ENCODE measurements at places on chromosomes 16 and 17.

- no peak for DNase-seq
Observed at GRCh38 chr17:47883589-47884426, 12.2 kb upstream of the SP2 start.

GRCh38 chr17:913207-913606, 66.4 kb downstream of the NXN start:
- no peak for DNase-seq

DNA sequence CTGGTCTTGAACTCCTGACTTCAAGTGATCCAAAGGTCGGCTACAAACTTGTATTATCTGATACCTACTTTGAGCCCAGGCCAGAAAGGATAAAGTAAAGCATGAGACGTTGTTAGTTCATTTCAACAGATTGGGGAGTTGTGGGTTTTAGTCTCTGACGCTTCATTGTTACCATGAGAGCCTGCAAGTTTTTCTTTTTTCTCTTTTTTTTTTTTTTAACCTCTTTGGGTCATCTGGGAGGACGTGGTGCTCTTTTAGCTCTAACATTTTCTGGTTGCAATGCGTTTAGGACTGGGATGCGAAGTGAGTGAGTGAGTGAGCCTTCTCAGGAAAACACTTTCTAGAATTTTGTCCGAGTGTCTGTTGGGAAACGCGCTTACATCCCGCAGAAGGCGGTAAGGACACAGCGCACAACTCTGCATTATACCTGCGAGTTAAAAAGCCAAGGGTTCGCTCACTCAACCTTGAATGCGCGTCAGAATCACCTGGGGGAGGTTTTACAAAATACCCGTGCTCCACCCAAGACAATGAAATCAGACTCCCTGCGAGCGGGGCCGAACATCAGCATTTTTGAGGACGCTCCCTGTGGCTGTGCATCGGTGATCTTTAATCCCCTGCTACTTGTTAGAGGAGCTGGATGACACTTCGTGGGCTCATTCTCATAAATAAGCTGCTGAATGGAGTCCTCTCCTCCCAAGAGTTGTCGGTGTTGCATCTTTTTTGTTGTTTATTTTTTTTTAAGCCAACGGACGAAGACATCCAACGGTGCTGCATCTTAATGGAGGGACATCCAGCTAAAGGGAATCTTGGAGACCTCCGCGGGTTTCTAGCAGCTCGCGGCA, 629 bp upstream of the RNF135 start:
- DNase-seq = no peak

- DNase-seq = no peak
Observed at GRCh38 chr16:67951485-67951884, 7.6 kb upstream of the LCAT start.

- no peak for DNase-seq
Observed at GRCh38 chr16:87410968-87411367, 18.8 kb downstream of the MAP1LC3B start.

DNA sequence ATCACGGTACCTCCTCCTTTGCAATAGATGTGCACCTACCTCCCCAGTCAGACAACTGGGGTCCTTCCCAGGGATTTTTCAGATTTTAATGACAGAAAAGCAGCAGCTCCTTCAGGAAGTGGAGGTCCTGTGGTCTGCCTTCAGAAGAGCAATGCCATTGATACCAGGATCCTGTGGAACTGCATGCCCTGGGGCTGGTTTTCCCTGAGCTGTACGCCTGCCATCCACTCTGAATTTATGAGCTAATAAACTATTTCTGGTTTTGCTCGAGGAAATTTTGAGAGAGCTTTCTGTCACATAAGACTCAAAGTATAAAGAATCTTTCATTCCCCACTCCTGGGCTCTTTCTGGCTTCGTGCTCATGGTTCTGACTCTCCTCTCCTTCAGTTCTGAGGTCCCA, 10.0 kb upstream of the CCL23 start:
- no peak for DNase-seq

GRCh38 chr17:81867991-81868673, 3.0 kb downstream of the ARHGDIA start:
- DNase-seq = no peak

- no peak for DNase-seq
Observed at GRCh38 chr17:57597531-57598453, 147.3 kb downstream of the CCDC182 start.

GRCh38 chr16:11076259-11077018, 132.1 kb downstream of the CLEC16A start:
- DNase-seq = no peak

DNA sequence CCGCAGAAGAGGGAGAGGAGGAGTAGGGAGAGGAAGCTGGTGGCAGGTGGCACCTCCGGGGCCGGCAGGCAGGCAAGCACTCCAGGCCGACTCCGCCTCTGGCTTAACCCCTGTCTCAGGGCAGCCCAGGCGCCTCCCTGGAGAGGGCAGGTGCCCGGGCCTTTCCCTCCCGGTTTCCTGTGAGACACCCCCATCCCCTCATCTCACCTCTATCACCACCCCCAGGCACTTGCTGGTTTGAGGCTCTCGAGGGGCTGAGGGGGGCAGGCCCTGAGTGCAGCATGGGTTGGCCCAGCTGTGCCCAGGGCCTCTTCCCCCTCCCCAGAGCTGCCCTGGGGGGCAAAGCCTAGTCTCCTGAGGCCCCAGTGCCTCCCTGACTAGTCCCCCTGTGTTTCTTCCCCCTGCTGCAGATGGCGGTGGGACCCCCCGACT, 6.0 kb downstream of the DOC2A start:
- DNase-seq = no peak

DNA sequence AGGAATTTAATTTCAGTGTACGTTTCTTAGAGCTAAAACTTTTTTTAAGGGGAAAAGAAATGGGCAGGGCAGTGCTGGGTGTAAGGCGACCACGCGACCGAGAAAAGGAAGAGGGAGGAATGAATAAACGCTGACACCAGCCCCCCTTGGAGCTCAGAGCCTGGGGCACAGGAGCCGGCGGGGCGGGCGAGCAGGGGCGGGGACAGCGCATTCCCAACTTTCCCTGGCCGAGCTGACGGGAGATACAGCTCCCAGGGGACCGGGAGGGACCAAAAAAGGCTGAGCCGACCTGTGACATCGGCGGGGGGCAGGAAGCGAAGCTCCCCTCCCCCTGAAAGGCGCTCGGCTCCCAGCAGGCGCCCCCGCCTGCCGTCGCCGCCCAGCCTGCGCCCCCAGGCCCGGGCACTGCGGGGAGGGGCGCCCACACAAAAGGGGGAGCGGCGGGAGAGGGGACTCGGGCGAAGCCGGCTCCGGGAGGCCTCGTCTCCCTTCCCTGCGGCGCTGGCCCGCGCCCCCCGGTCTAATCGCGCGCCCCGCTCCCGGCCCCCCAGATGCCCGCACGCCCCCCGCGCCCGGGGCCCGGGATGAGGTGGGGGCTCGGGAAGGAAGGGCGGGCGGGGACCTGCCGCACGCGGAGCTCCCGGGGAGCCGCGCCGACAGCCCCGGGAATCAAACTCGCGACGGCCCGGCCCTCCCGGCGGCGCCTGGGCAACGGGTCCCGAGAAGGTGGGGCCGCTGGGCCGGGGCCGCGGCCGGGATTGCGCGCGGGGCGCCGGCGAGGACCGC, 622 bp downstream of the CUEDC1 start:
- no peak for DNase-seq

DNA sequence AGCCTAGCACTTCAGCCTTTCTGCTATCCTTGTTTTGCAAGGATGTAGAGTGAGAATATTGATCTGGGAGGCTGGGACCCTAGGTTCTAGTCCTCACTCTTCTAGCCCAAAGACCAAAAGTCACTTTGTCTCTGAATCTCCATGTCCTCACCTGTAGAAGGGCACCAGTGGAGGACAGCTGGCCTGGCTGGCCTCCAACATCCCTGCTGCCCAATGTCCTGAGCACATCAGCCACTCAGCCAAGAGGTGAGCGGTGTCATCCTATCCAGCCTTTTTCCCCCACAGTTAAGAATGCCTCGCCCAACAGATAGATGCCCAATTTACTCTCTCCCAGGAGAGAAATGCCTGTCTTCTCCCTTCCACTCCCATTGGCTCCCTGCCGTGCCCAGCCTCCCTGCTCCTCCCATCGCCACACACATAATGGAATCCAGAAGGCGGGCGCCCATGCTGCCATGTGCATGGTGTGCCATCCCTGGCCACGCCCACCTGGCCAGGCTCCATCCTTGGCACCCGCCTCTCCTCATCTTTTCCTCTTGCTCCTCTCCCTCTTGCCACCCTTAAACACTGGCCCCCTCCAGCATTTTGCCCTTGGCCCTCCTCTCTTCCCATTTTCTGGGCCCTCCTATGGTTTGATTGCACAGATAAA, 157.3 kb upstream of the SDK2 start:
- DNase-seq = no peak

GRCh38 chr16:56600398-56600999, 7.9 kb upstream of the MT2A start:
- no peak for DNase-seq

- no peak for DNase-seq
Observed at GRCh38 chr16:23827057-23827456, 8.7 kb upstream of the PRKCB start.

DNA sequence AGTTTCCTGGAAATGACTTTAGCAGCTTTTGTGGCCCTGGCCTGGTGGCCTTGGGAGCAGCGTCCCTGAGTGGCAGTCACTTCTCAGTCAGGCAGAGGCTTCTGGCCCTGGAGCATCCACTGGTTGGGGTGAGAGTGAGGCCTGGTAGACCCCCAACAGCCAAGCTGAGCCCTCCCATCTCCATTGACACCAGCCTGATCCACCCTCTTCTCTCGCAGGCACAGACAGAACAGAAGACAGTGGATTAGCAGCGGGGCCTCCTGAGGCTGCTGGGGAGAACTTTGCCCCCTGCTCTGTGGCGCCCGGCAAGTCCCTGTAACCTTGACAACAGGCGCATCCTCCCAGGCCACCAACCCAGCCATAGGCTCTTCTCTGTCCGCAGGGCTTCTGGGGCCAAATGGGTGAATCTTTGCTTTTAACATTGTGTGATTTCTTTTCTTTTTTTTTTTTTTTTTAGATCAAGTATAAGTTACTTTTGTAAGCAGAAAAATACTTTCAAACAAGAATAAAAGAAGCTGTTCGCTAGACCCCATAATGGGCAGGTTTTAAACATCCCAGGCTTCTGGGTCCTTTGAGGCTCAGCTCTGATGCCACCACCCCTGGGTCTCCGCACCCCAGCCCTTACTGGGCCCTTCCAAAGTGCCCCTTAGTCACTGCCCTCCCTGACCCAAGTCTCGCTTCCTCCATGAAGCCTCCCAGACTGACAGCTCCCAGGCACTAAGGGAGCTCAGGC, 12.7 kb upstream of the FLYWCH1 start:
- DNase-seq = no peak

GRCh38 chr16:1793578-1794220, at the start of gene IGFALS:
IGFALS (minus strand) TSS chr16:1793705; CDS start chr16:1793652, 53 bp downstream.
- DNase-seq = no peak

DNA sequence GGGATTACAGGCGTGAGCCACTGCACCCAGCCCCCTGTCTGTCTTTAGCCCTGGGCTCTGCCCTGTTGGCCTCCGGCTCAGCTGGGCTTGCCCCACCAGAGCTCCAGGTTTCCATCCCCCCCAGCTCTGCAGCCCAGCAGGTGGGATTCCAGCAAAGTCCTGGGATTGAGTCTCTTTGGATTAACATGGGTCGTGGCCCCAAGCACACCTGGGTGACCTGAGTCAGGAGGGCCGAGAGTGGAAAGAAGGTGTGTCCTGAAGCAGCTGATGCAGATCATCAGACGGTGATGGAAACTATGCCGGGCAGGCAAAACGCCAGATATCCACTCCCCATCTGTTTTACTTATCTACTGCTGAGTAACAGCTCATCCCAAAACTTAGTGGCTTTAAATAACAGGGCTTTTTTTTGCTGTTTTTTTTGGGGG, 72.5 kb downstream of the KNOP1 start:
- no peak for DNase-seq

- peak; percentile 56 for DNase-seq
Observed at GRCh38 chr17:39197380-39198185, at the start of gene CACNB1. CACNB1 (minus strand) TSS chr17:39197669; CDS start chr17:39197495, 174 bp downstream.

GRCh38 chr17:64357191-64357981, 33.3 kb downstream of the PECAM1 start:
- no peak for DNase-seq

GRCh38 chr17:28940675-28941074, 10.6 kb downstream of the PHF12 start:
- no peak for DNase-seq

DNA sequence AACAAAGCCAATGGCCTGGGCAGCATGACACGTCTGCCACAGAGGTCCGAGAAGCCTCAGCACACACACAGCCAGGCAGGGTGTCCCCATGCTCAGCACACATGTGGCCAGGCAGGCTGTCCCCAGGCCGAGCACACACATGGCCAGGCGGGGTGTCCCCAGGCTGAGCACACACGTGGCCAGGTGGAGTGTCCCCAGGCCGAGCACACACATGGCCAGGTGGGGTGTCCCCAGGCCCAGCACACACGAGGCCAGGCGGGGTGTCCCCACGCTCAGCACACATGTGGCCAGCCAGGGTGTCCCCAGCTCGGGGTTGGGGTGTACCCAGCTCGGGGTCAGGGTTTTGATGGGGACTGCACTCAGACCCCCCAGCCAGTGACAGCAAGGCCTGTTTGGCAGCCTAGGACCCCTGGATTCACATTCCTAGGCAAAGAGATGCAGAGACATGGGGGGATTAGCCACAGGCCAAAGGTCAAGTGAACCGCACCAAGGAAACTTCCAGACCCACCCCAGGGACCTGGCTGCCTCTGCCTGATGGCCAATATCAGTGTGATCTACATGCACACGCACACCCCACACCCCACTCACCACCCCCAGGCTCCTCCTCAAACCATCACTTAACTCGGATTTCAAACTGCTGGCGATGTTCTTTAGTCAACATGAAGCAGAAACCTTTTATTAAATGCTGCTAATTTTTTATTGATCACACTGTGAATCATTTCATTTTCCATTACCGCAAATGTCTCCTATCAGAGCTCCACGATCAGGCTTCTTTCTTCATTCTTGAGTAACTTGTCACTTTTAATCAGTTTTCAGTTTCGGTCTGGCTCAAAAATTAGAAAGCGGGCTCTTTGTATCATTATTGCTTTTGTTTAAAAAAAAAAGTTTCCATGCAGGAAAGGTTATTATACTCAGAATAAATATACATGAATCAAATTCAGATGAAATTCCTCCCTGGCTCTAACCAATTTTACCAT, 111.4 kb downstream of the ZNF423 start:
- no peak for DNase-seq

DNA sequence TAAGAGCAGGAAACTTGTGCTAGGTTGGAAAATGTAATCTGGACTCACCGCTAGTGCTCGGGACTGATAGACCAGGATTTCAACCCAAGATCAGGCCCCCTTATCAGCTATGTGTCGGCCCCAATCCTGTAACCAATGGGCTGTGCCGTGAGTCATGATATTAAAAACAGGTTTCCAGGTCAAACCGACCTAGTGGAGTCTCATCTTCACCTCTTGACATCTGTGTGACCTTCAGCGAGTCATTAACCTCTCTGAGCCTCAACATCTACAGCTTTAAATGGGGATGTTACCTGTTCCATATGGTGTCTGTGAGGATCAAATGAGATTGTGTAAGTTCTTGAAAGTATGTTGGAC, 512 bp downstream of the PMM2 start:
- DNase-seq = no peak

- DNase-seq = no peak
Observed at GRCh38 chr17:1956134-1956533, 69.0 kb downstream of the RTN4RL1 start.

GRCh38 chr16:67345401-67345800, 18.8 kb downstream of the LRRC36 start:
- no peak for DNase-seq

GRCh38 chr17:75350706-75351105, 54.8 kb downstream of the GRB2 start:
- no peak for DNase-seq
